Pancreas (tissue), 10 donors: ENCODE measurements at places on chromosomes 5 and 9. TPM values are rescaled to one million over a fixed set of nuclear protein-coding genes. Genes with fewer than 3 reads are reported as not detected.

- peak; percentile 30 for DNase-seq
- H3K27ac ChIP-seq, result no peak overlapping the region
- no peaks in the 10 kb centered on the region for H3K27me3 ChIP-seq
- H3K36me3 ChIP-seq, result no peaks in the 10 kb centered on the region
- no peak overlapping the region for H3K4me3 ChIP-seq
Observed at GRCh38 chr9:136762221-136762691, 2.1 kb downstream of the LCN15 start.

Gene TRIP13
- 0.38 TPM for polyA plus RNA-seq

DNA sequence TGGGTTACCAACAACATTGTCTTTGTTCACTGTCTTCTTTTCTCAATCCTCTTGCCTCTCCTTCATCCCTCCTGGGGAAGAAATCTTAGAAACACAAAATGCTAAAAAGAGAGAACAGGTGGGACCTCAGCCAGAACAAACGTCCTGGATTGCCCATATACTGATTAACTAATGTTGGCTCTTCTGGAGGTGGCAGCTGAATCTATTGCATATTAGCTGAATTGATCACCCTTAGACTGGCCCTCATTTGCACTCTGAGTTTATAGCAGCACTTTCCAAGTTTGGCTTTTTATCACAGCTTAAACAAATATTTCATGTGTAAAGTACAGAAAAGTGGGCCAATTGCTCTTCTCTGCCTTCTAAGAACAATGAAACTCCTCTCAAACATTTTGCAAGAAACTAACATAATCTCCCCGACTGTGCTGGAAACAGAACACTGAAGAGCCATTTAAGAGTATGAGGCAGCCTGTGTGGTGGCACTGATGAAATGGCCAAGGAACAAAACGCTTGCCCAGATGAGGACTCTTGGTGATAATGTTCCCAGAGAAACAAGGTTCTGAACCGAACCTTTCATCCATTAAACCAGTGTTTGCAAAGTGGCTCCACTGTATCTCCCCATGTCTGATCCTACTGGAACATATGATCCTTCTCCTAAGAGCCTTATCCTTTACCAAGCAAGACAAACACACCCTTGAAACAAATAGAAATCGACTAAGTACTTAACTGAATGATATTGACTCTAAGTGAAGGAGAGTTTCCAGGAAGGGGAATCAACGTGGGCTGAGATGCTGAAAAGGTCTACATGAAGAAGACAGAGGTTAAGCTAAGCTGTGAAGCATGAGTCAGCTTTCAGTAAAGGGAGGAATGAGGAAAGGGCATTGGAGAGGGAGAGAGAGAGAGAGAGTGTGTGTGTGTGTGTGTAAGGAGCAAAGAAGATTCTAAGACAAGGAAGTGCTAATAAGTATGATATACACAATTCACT lies 83.2 kb upstream of the LIFR start:
- H3K4me1 ChIP-seq, result peaks cover 36% of the 10 kb centered on the region
- H3K4me3 ChIP-seq, result no peak overlapping the region
- no peaks in the 10 kb centered on the region for H3K27me3 ChIP-seq
- no peak for DNase-seq
- no peak overlapping the region for H3K27ac ChIP-seq
- H3K36me3 ChIP-seq, result no peaks in the 10 kb centered on the region

Gene FAM81B
- polyA plus RNA-seq, result 0.61 TPM

DNA sequence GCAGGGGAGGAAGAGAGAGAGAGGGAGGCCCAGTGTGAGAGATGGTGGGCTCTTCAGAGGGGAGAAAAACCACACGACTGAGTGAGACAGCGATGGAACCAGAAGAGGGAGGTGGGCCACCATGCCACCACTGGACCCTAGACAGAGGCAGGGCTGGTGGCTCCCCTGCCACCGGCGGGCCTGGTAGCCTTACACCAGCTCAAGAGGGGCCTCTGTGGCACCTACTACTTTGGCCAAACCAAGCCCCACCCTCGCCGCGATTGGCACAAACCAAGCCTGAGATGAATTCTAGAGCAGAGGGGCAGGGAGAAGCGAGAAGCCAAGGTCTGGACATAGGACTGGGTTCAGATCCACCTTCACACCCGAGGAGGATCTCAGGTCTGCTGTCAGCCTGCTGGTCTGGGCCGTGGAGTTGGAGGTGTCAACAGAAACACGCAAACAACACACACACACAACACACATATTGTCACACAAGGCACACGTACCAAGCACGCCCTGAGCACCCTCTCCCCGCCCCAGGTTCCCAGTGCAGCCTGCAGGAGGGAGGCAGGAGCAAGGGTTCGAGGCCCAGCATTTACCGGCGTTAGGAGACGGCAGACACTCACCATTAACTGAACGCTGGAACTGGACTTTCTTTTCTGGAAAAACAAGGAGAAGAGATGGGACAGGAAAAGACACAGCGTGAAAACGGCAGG lies 49.4 kb downstream of the SLC6A7 start:
- no peaks in the 10 kb centered on the region for H3K4me1 ChIP-seq
- H3K27me3 ChIP-seq, result no peaks in the 10 kb centered on the region
- no peak overlapping the region for H3K27ac ChIP-seq
- H3K36me3 ChIP-seq, result no peaks in the 10 kb centered on the region

- no peak overlapping the region for H3K27ac ChIP-seq
- no peak for DNase-seq
- no peaks in the 10 kb centered on the region for H3K36me3 ChIP-seq
- no peaks in the 10 kb centered on the region for H3K4me1 ChIP-seq
- no peak overlapping the region for H3K4me3 ChIP-seq
Observed at GRCh38 chr9:92611621-92612285, 58.2 kb downstream of the IPPK start.

DNA sequence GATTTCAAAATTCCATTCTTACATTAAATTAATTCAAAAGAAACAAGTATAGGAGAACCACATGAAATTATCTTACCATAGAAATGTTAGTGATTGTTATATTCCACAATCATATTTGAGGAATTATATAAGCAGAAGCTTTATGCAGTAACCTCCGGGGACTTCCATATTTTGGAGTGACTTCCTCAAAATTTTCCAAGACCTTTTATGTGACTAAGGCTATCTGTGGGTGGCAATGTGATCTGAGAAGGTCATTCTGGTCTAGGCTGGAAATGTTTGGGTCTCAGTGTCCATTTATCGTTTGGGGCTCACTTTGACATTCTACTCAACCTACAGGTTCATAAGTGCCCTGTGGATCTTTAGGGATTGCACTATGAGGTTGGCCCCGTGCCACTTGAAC lies 776.6 kb downstream of the CDH12 start:
- DNase-seq, result no peak
- no peaks in the 10 kb centered on the region for H3K4me1 ChIP-seq
- H3K4me3 ChIP-seq, result no peak overlapping the region
- no peaks in the 10 kb centered on the region for H3K36me3 ChIP-seq

DNA sequence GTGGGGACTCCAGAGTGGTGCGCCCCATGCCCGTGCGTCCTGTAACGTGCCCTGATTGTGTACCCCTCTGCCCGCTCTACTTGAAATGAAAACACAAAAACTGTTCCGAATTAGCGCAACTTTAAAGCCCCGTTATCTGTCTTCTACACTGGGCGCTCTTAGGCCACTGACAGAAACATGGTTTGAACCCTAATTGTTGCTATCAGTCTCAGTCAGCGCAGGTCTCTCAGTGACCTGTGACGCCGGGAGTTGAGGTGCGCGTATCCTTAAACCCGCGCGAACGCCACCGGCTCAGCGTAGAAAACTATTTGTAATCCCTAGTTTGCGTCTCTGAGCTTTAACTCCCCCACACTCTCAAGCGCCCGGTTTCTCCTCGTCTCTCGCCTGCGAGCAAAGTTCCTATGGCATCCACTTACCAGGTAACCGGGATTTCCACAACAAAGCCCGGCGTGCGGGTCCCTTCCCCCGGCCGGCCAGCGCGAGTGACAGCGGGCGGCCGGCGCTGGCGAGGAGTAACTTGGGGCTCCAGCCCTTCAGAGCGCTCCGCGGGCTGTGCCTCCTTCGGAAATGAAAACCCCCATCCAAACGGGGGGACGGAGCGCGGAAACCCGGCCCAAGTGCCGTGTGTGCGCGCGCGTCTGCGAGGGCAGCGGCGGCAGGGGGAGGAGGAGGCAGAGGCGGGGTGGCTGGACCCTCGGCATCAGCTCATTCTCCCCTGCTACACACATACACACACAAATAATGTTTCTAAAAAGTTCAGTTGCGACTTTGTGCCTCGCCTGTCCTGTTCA lies 668 bp downstream of the GLIS3 start:
- peak overlapping the region; percentile 84 for H3K27ac ChIP-seq
- DNase-seq, result peak; percentile 73
- peak overlapping the region; percentile 67 for H3K4me3 ChIP-seq
- H3K27me3 ChIP-seq, result no peaks in the 10 kb centered on the region
- no peaks in the 10 kb centered on the region for H3K36me3 ChIP-seq
